ENCODE measurements at places on chromosomes 1 and 21.

DNA sequence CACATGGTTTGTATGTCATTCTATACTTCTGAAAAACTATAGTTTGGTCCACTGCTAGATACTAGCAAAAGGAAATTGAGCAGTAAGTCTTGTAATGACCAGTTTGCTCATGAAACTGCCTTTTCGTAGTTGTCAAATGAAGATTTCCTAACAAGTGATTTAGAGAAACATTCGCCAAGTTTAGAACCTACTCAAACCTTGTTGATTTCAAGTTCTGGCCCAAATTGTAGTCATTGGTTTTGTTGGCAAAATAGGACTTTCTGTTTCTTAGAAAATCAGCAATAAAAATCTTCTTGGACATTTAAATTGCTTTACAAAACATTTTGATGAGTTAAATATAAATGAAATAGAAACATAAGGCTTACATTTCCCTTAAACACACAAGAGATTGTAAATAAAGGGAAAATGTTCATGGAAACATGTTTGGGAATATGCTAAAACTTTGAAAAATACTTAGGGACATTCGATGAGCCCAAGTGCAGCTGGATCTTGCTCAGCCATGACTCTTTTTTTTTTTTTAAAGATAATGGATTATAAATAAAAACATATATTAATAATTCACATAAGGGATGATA, 178.5 kb upstream of the LYPLAL1 start:
- no peak for DNase-seq

DNA sequence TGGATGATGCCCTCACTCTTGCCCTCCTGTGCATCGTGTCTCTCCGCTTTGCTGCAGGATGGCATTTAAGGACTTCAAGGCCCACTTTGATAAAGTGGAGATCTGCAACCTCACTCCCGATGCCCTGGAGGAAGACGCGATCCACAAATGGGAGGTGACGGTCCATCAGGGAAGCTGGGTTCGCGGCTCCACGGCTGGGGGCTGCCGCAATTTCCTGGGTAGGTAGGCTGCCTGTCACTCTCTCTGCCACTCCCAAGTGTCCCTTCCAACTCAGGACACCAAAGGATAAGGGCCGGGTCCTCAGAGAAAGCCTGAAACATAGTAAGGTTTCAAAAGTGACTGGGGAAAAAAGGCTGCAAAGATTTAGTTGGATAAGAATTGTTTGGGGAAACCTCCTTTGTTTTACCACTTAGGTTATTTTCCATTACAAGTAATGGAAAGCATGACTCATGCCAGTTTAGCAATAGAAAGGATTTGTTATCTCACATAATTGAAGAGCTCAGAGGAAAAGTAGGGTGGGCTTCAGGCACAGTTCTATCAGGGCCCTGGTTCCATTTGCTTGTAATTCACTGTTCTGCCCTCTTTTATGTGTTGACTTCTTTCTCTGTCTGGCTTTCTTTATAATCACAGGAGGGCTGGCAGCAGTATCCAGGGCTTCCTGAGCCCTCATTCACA, 31.9 kb downstream of the CAPN9 start:
- no peak for DNase-seq

DNA sequence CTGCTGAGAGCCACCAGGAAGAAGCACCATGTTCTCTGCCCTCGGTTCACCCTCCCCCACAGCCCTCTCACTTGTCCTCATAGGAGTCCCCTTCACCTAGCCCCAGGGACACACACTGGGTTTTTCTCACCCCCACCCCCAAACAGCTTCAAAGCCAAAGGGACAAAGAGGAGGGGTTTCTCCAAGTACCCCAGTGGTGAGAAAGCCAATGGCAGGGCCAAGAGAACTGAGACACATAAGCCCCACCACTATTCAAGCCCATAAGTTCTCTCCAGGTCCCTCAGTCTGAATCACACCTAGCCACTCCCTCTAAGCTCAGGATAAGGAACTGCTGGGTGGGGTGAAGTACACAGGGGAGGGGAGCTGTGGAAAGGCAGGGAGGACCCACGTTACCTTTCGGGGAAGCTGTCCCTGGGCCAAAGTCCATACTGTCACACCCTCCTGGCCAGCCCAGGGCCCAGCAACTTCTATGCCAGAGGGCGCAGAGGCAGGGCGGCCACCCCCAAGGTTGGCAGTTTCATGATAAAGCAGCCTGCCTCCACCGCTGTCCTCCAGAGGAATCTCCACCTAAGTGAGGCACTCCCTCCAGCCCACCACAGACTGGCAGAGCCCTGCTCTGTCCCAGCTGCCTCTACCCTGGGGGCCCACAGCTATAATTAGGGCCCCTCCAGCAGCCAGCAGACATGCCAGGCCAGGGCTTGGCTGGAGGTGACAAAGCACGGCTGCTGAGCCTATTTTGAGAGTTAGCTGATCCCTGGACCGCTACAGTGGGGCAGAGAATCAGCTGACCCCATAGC, 39.0 kb upstream of the PPP1R15B start:
- no peak for DNase-seq

- no peak for DNase-seq
Measured at GRCh38 chr1:233368789-233369130, 41.2 kb downstream of the MAP3K21 start.

DNA sequence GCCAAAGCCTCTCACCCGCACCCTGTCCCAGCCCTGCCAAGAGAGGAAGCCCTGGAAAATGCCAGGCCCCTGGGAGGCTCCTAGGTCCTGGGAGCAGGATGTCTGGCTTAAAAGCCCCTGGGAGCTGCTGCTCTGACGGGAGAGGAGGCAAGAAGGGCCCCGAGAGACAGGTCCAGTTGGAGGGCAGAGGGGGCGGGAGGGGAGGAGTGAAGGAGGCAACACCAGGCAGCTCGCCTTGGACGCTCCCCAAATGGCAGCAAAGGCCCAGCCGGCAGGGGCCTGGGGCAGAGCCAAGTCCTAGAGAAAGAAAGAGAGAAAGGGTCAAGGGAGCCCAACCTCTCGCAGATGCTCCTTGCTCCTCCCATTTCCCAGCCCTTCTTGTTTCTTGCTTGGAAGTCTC, 6.8 kb downstream of the ETV3L start:
- no peak for DNase-seq
